Liver (tissue), 10 donors: ENCODE measurements at places on chromosomes 16 and 17.
A peak's percentile ranks its signal among the peaks of the same experiment; 100 is the strongest.

DNA sequence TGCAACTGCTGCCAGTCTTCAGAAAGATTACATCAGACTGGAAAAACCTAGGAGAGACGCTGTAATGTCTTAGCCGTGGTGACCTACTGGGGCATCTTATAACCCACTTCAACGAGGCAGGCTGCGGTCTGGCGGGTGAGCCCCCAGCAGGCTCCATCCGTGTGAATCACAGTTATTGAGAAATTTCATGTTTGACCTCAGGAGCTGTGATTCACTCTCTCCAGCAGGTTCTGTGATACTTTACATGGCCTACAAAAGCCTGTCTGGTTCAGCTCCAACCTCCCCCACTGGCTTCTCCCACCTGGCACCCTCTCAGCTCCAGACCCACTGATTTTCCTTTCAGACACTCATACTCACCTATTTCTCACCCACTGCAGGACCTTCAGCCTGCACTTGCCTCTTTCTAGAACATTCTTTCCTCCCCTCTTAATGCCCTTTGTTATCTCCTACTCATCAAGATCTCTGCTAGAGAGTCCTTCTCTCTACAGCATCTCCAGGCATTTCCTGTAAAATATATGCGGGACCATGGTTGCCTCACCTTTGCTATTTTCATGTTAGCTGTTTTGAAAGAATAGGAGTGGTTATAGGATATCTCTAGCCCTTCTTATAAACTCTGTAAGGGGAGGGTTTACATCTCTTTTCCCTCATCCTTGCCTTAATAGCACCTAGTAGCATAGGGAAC is 227.9 kb downstream of the MAF start:
- H3K27me3 ChIP-seq, result no peaks in the 10 kb centered on the region
- H3K4me3 ChIP-seq, result no peak overlapping the region
- H3K4me1 ChIP-seq, result no peaks in the 10 kb centered on the region
- H3K27ac ChIP-seq, result no peak overlapping the region
- DNase-seq, result no peak
- H3K36me3 ChIP-seq, result no peaks in the 10 kb centered on the region

DNA sequence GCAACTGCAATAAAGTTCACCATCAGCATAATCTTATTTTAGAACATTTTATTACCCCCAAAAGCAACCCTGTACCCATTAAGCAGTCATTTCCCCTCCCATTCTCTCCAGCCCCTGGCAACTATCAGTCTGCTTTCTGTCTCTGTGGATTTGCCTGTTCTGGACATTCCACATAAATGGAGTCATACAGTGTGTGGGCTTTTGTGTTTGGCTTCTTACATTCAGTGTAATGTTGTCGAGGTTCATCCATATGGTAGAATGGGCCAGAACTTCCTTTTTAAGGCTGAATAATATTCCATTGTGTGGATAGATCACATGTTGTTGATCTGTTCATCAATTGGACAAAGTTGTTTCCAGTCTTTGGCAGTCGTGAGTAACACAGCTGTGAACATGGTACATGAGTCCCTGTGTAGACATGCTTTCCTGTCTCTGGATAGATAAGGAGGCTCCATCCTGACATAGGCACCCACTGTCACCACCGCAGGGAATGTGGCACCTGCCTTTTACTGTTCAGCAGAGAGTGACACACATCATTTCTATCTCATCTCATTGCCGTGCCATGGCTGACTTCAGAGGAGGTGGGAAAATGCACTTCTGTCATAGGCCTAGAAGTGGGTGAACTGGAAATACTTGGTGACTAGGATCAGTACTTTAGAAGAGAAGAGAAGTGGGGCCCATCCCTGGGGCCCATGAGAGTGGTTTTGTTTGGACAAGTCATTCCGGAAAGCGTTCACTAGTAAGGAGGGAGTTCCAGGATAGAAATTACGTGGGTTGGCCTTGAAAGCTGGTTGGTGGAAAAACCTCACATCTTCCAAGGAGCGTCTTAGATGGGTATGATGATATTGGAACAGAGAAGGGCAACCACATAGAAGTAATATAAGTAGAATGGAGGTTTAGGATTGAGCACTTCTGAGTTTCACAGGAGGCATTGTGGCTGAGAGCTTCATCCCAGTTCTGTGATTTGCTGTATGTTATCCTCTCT is 25.8 kb downstream of the EPN2 start:
- H3K27me3 ChIP-seq, result no peaks in the 10 kb centered on the region
- H3K4me1 ChIP-seq, result peaks cover 2% of the 10 kb centered on the region
- no peak for DNase-seq
- no peak overlapping the region for H3K27ac ChIP-seq
- H3K36me3 ChIP-seq, result no peaks in the 10 kb centered on the region
- H3K4me3 ChIP-seq, result no peak overlapping the region

DNA sequence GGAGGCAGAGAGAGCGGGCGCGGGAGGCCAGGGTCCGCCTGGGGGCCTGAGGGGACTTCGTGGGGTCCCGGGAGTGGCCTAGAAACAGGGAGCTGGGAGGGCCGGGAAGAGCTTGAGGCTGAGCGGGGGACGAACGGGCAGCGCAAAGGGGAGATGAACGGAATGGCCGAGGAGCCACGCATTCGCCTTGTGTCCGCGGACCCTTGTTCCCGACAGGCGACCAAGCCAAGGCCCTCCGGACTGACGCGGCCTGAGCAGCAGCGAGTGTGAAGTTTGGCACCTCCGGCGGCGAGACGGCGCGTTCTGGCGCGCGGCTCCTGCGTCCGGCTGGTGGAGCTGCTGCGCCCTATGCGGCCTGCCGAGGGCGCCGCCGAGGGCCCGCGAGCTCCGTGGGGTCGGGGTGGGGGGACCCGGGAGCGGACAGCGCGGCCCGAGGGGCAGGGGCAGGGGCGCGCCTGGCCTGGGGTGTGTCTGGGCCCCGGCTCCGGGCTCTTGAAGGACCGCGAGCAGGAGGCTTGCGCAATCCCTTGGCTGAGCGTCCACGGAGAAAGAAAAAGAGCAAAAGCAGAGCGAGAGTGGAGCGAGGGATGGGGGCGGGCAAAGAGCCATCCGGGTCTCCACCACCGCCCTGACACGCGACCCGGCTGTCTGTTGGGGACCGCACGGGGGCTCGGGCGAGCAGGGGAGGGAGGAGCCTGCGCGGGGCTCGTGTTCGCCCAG is 1.2 kb upstream of the CBX4 start:
- peaks cover 32% of the 10 kb centered on the region for H3K4me1 ChIP-seq
- no peak for DNase-seq
- no peak overlapping the region for H3K4me3 ChIP-seq
- H3K27me3 ChIP-seq, result no peaks in the 10 kb centered on the region
- peak overlapping the region; percentile 71 for H3K27ac ChIP-seq
- no peaks in the 10 kb centered on the region for H3K36me3 ChIP-seq

- no peak overlapping the region for H3K4me3 ChIP-seq
- H3K27ac ChIP-seq, result no peak overlapping the region
Measured at GRCh38 chr16:78816499-78817195, 717.2 kb downstream of the WWOX start.

DNA sequence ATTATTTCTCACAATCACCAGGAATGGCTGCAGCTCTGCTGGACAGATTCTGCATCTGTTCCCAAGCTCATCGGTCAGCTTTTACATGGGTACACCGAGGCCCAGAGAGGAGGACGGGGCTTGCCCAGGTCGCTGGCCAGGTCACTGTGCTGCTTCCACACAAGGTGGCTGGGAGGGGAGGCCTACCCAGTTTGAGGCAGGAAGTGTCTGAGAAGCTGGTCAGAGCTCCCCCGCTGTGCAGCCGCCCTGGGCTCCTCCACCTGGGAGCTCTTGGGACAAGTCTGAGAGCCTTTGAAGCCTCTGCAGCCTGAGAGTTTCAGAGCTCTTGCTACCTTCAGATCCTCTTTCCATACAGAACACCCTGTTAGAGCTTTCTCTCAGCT is 143.3 kb downstream of the CLEC16A start:
- DNase-seq, result no peak
- H3K27ac ChIP-seq, result no peak overlapping the region
- no peaks in the 10 kb centered on the region for H3K4me1 ChIP-seq
- H3K4me3 ChIP-seq, result no peak overlapping the region

GRCh38 chr17:79107499-79108231 is 33.0 kb downstream of the ENGASE start:
- H3K4me3 ChIP-seq, result no peak overlapping the region
- H3K36me3 ChIP-seq, result no peaks in the 10 kb centered on the region
- no peak overlapping the region for H3K27ac ChIP-seq
- H3K27me3 ChIP-seq, result no peaks in the 10 kb centered on the region
- H3K4me1 ChIP-seq, result no peaks in the 10 kb centered on the region
